ENCODE measurements at places on chromosomes 7 and 10.

GRCh38 chr10:61985715-61986114, 84.2 kb downstream of the ARID5B start:
- DNase-seq: no peak

DNA sequence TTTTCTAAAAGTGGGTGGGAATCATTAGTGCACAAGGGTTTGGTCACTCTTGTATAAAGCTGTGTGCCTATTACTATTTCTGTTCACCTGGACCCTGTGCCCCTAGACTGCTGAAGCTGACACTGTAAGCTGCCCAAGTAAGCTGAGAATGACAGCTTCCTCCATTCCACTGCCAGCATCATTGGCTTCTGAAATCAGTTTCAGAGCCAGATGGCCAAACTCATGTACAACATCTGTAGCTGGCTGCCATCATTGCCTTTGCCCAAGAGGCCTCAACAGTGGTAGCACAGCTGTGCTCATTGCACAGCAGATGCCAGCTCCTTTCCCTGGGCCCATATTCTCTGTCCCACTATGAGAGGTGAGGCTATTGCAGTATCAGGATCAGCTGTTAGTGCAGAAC, 165.7 kb downstream of the CPEB3 start:
- DNase-seq: no peak

- DNase-seq: peak; percentile 56
These were observed 445 bp upstream of the ATRNL1 start for GRCh38 chr10:115092555-115093285.

- DNase-seq: no peak
These were observed 11.6 kb downstream of the KLRG2 start for GRCh38 chr7:139471740-139472353.

GRCh38 chr10:69769395-69769992, 32.2 kb upstream of the COL13A1 start:
- DNase-seq: no peak

- no peak for DNase-seq
These were observed 97.8 kb upstream of the PPP2R2D start for GRCh38 chr10:131802996-131803395.

DNA sequence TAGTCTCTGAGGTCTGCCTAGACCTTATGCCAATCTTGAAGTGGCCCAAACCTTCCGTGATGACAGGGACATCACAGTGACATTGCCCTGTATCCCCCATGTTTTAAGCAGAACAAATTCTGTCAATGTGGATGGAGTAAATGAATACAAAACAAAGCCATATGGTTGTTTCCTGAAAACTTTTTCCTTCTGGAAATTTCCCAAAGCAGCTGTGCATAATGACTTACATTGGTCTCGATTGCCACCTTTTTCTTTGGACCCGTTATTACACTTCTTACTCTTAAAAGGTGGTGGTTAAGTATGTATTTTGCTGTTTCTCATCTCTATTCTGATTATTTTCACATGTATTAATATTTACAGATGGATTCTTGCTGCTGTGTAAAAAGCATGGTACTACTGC, 411.2 kb upstream of the KLF6 start:
- no peak for DNase-seq

- no peak for DNase-seq
These were observed 293.1 kb upstream of the SEMA3C start for GRCh38 chr7:81211934-81212320.

- DNase-seq: peak; percentile 41
These were observed at the start of gene RHOBTB1 for GRCh38 chr10:60944058-60944909. RHOBTB1 (minus strand) TSS chr10:60944185; CDS start chr10:60911542, 32,643 bp downstream.

GRCh38 chr7:4999369-4999950, 40.5 kb upstream of the MMD2 start:
- no peak for DNase-seq

DNA sequence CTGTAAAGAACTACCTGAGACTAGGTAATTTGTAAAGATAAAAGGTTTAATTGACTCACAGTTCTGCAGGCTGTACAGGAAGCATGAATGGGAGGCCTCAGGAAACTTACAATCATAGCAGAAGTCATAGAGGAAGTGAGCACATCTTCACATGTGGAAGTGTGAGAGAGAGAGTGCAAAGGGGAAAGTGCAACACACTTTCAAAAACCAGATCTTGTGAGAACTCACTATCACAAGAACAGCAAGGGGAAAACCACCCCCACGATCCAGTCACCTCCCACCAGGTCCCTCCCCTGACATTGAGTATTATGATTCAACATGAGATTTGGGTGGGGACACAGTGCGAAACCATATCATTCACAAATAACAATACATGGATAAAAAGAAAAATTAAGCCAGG, 24.5 kb downstream of the AVL9 start:
- no peak for DNase-seq

- DNase-seq: no peak
These were observed 123.6 kb upstream of the GDF10 start for GRCh38 chr10:47176206-47176902.

DNA sequence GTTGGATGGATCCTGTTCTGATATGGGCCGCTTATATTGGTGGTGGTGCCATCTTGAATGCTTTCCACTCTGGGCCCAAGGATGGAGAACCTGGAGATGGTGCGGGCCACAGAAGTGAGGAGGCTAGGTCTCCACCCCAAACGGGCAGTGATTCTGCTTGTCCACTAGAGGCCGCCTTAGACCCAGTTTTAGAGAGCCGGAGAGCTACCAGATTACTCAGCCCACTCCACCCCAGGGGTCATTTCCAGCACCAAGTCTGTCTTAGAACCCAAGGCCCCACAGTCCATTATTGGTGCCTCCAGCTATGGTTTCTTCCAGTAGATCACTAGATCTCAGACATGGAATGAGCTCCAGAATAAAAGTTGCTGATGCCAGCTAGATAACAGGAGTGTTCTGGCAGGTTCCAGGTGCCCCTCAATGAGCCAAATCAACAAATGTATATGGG, 11.8 kb upstream of the CAMK2G start:
- no peak for DNase-seq

- peak; percentile 34 for DNase-seq
These were observed 9.0 kb upstream of the POR start for GRCh38 chr7:75905785-75906604.

GRCh38 chr10:102117391-102118159, 2.6 kb downstream of the LDB1 start:
- peak; percentile 66 for DNase-seq

GRCh38 chr10:3418926-3419325, 246.3 kb upstream of the PITRM1 start:
- DNase-seq: no peak

GRCh38 chr7:87966271-87966670, 32.2 kb downstream of the ADAM22 start:
- DNase-seq: no peak

DNA sequence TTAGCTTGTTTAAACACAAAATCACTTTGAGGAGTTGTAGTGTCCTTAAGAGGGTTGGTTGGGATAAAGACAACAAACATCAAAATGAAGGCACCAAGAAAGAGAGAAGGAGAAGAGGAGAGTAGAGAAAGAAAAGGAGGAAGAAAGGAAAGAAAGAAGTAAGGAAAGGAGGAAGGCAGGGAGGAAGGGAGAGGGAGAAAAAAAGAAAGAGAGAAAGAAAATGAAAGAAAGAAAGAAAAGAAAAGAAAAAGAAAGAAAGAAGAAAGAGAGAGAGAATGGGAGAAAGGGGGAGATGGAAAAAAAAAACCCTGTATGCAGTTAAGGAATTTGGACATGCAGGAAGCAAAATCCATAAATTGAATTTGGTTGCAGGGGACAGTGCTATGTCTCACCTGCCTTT, 635.4 kb upstream of the FZD8 start:
- DNase-seq: no peak

DNA sequence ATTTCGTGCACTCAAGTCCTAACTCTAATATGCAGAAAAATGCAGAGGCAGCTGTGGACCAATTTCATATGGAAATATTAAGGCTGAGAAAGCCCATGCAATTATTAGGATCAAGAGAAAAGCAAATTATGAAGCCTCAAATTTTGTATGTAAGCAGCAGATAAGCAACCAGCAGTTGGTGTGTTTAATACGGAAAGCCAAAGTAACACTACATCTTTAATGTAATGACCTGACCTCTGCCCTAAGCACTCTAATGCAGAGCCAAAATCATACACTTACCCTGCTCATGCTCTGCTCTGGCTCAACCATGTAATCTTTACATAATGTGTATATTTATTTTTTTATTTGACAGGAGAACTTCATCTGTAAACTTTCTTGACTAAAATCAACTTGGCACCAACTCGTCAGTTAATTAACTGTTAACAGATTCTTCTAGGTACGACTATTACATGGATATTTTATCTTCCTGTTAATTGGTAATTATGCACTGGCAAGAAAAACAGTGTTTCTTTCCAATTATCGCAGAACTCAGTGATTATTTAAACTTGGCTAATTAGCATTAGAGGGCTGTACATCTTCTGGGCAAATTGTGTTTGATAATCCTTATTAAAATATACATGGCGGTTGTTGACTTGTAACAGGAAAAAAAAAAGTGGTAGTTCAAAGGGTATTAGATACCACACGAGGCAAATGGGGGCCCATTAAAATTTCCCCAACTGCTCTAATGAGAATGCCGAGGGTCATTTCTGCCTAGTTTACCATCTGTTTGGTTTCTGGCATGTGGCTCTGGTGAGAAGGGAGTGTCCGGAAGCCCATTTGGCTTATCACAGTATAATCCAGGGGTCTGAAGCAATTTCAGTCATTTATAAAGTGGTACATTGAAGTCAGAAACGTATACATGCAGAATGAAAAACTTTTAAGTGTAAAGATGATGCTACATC, 94.5 kb downstream of the RELN start:
- DNase-seq: no peak

Data from GM06990 (cell line).